ENCODE measurements at places on chromosomes 13 and 19. TPM values are rescaled to one million over a fixed set of nuclear protein-coding genes. Genes with fewer than 3 reads are reported as not detected.

Gene ODAD3
- total RNA-seq, result not detected

Gene CLEC17A
- not detected for total RNA-seq

Gene RETN
- not detected for total RNA-seq

Gene PRKCG
- total RNA-seq, result 0.35 TPM

Gene ZNF835
- total RNA-seq, result 9.1 TPM

Gene ZNF492
- 0.19 TPM for total RNA-seq

Gene BRSK1
- total RNA-seq, result 1.9 TPM

Gene ZNF578
- 0.43 TPM for total RNA-seq

Gene RDH8
- not detected for total RNA-seq

Gene TMC4
- total RNA-seq, result 276 TPM

Gene SELENOV
- not detected for total RNA-seq

DNA sequence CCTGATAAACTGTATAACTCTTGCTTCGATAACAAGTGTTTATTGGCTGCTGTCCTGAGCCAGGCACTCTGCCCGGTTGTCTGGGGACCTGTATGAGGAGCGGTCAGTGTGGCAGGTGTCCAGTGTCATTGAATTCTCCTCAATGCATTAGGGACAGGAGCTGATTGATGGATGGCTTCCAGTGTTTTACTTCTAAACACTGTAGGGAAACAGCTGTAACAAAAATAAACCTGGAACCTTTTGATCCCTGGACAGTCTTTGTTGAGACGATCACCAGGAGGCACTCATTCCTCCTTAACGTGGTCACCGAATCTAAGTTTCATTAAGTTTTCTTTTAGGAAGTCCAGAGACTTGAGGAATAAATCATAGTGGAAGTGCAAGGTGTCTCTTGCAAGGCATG, 17.9 kb downstream of the UBAC2 start:
- DNase-seq, result no peak

GRCh38 chr19:55698256-55698655, 23.2 kb downstream of the EPN1 start:
- no peak for DNase-seq

DNA sequence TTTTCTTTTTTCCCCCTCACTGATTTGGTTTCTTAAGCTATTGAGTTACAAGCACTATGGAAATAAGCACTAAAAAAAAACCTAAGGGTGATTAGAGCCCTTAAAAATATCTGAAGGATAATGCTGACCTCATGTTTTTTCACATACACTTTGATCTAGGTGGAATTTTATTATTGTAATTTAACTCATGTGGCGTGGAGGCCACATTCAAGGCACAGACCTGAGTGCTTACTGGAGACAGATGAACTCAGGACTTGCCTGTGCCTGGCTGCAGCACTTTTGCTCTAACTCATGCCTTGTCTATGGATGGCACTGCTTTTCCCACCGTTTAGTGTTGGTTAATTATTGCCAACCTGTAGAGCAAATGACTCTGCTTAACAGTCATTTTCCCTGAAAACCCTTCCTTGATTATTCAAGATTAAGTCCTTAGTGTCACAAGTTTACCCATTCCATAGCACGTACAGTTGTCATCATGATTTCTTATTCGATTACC, 541.4 kb downstream of the GPC6 start:
- peak; percentile 9 for DNase-seq

- DNase-seq, result no peak
These were observed 17.3 kb downstream of the SIGLEC8 start for GRCh38 chr19:51440846-51441409.

- no peak for DNase-seq
These were observed 4.1 kb downstream of the GGN start for GRCh38 chr19:38383743-38384142.

DNA sequence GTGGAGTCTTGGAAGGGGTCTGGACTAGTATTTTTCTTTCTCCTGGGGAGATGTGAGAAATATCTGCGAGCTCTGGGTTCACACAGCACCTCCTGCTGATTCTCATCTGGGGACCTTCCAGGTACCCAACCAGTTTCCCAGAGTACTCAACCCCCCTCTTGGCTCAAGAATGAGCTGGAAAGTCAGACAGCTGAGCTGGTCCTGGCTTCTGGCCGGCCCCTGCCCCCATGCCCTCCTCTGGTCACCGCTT, 2.2 kb upstream of the PDE4A start:
- no peak for DNase-seq

DNA sequence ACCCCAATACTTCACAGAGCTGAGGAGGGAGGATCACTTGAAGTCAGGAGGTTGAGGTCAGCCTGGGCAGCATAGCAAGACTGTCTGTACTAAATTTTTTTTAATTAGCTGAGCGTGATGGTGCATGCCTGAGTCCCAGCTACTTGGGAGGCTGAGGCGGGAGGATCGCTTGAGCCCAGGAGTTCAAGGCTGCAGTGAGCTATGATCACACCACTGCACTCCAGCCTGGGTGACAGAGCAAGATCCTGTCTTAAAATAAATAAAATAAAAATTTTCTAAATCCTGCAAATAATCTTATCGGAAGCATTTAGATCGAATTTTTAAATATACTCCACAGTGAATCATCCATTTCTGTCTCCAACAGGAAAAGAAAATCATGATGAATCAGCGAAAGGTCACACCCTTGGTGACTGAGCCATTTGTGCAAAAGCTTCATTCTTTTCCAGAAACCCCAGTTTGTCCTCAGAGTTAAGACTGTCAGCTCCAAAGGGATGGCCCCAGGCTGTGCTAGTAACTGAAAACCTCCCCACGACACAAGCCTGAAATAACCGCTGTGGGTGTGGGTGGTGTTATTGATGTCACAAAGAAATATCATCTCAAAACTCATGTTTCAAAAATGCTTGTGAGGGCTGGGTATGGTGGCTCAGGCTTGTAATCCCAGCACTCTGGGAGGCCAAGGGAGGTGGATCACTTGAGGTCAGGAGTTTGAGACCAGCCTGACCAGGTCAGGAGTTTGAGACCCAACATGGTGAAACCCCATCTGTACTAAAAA, 167.6 kb downstream of the PTPRS start:
- DNase-seq, result no peak

- DNase-seq, result no peak
These were observed 14.4 kb upstream of the NDUFS7 start for GRCh38 chr19:1369214-1369805.

GRCh38 chr13:73715114-73715910, 418.9 kb downstream of the KLF12 start:
- DNase-seq, result no peak

GRCh38 chr13:98476106-98476505, 100.8 kb downstream of the STK24 start:
- no peak for DNase-seq

- DNase-seq, result no peak
These were observed 208.9 kb downstream of the DCT start for GRCh38 chr13:94270556-94270955.

DNA sequence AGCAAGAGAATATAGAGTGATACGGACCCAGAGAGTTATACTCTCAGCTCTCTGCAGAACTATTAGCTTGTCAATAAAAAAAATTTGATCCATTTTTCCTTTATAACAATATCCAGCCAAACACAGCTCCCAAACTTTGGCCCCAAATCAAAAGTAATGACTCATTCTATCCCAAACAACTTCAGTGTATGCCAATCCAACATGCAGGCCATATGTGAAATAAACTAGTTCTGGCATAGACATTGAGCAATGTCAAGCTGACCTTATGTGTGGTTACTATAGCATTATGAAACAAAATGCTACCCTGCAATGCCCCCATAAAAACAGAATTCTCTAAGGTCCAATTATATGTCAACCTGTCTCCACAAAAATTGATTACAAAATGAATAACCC, 209.5 kb downstream of the DNAJC15 start:
- no peak for DNase-seq

- no peak for DNase-seq
These were observed 146.7 kb upstream of the KLF12 start for GRCh38 chr13:74280795-74281490.

- DNase-seq, result no peak
These were observed 226.5 kb downstream of the MYO16 start for GRCh38 chr13:108855737-108856387.

- no peak for DNase-seq
These were observed 5.7 kb downstream of the KRI1 start for GRCh38 chr19:10560154-10560553.

DNA sequence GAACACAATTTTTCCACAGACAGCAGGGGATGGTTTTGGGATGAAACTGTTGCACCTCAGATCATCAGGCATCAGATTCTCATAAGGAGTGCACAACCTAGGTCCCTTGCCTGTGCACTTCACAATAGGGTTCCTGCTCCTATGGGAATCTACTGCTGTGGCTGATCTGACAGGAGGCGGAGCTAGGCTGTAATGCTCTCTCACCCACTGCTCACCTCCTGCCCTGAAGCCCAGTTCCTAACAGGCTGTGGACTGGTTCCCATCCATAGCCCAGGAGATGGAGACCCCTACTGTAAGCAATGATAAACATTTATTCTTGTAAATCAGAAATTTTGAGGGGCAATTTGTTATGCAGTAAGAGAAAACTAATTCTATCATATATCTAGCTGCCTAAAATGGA, 1234.7 kb downstream of the SLITRK1 start:
- no peak for DNase-seq

DNA sequence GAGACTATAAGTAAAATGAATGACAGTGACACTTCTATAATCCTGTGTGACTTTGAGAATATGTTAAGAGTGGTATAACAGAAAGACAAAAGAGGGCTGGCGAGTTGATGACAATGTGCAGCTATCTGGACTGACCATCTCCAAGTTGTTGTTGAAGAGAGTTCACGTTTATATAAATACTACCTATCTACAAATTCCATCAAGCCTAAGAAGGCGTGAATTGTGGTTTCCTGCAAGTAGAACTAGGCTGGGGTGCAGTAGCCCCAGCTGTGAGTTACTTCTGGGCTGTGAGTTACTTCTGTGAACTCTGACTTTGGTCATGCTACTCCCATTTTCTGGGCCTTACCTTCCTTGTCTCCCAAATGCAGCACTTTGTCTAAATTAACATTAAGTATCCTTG, 561.0 kb downstream of the TBC1D4 start:
- no peak for DNase-seq

- no peak for DNase-seq
These were observed 9.0 kb upstream of the THSD1 start for GRCh38 chr13:52414963-52415362.

- DNase-seq, result no peak
These were observed 37.2 kb downstream of the COL4A2 start for GRCh38 chr13:110344320-110344719.

DNA sequence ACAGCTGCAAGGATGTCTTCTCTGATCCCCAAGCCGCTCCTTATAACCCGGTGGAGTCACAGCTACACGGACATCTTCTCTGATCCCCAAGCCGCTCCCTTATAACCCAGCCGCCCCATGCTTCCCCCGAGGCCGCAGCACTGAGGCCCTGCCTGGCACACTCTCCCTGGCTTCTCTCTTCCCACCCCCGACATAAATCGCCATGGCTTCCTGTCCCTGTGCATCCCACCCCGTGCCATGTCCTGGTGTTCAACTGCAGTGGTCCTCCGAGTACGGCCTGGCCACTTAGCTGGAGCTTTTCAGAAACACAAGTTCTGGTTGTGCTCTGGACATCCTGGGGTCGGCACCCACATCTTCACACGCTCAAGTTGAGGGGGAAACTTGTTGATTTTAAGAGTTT, 60.4 kb downstream of the RASA3 start:
- peak; percentile 19 for DNase-seq

- no peak for DNase-seq
These were observed 862.1 kb upstream of the MIR17HG start for GRCh38 chr13:90485436-90485835.

GRCh38 chr13:92649140-92649813, 577.3 kb upstream of the GPC6 start:
- no peak for DNase-seq

- DNase-seq, result no peak
These were observed 73.7 kb downstream of the SLC15A1 start for GRCh38 chr13:98678741-98679140.

DNA sequence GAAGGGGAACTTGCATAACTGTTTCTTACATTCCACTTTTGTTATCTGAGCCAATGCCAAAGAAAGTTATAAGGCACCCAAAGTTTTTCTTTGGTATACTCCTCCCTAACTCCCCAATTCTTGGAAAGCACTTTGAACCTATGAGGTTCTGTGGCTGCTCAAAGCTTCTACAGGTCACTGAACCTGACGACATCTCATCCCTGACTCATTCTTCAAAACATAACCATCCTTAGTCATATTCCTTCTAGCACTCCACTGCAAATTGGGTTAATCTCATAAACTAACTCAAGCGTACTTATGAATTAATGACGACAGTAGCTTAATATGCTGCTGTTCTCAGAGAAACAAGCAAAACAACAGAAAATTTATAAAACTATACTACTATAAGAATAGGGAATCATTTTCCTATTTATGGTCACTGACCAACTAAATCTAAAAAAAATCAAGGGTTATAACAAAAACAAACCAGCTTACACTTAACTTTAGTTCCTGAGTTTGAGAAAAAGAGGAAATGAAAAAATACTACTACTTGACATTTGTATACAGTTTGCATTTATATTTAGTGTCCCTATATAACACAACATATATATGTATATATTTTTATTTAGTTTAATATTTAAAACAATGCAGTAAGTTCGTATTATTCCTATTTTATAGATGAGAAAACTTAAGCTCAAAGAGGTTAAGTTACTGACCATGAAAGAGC, 69.1 kb downstream of the CAB39L start:
- DNase-seq, result no peak

DNA sequence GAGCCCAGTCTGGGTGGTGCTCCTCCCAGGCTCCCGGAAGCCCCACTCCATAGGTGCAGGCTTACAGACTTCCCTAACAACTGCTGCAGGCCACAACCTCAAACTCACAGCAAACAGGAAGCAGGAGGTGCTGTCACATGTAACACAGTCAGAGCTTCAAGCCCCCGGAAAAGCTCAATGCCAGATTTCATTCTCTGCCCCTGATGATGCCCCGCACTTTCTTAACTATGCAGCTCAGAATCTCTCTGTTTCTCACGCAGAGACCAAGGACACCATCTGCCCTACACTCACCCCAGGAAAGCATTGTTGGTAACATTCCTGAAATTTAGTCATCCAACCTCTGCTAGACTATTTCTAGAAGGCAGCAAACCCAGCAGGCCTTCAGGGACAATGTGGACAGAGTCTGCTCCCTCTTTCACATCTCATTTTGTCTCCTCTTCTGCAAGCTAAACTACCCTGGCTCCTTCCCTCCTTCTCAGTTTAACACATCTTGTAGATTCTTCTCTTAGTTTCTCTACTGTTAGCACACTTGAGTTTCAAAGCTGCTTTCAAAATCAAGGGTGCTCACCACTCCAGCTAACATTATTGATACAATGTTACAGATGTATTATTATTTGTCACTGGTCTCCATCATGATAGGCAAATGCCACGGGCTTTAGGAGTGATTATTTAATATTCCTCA, 162.5 kb downstream of the KCTD12 start:
- no peak for DNase-seq

Measured in mucosa of descending colon (tissue), 3 donors.